ENCODE measurements at places on chromosomes 5 and 9.

DNA sequence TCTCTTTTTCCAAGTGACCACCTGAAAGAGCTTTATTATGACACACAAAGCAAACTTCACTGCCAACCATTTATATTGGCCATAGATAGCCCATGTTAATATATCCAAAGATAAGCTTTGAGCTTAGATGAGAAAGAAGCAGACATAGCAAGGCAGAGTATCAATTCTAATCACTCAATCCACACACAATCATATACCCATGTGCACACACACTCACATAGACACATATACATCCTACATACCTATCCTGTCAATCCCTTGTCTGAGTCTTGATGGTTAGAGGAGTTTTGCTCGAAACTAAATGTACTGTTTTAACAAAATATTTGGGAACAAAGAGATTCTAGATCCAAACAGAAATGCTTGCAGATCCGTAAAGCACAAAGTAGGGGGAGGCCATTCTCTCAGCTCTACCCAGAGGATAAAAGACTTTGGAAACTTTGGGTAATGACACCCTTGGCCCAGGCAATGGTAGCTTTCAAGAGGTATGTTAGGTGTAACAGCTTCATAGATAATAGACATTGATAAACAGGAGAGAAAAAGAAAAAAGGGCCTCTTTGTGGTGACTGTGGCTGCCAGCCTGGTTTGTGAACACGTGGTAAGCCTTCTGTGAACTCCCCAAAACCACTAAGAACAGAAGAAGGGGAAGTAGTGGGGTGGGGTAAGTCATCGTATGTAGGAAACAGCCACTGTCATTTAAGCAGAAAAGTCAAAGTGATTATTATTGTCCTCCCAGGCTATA, 121.6 kb downstream of the TLR4 start:
- peak; percentile 45 for DNase-seq

DNA sequence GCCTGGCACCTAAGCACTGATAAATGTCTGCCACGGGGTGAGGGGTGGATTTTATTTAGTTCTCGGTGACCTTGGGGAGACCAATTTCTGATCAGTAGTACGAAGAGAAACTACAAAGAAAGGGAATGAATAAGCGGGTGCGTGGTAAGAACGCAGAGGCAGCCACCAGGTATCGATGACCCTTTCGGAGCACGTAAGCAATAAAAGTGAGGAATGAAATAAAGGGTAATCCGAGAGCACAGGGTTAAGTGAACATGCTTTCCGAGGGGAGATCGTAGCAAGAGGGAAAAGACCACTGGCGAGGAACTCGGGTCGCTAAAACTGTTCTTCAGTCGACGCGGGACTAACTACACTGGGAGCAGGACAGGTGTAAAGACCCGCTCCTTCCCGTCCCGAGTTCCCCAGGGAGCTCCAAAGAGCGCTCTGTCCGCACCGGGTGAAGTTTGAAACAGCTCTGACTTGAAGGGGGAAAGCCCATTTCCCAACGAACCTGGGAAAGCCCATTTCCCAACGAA, 1.1 kb downstream of the ELOVL7 start:
- DNase-seq: no peak

DNA sequence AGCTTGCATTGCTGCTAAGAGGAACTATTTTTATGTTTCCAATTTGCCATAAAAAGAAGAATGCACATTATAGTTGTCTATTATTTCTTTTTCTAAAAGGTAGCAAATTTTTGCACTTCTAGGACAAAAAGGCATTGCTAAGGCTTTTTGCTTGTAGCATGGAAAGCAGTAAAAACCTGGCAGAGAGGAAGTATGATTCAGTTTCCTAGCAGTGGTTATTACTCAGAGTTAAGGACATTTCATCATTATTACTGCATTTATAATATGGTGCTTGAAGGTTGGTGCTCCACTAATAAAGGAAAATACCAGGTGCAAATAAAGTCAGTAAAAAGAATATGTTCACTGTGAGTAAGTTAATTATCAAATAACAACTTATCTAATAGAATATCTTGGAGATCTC, 179.8 kb upstream of the PLPPR1 start:
- no peak for DNase-seq

DNA sequence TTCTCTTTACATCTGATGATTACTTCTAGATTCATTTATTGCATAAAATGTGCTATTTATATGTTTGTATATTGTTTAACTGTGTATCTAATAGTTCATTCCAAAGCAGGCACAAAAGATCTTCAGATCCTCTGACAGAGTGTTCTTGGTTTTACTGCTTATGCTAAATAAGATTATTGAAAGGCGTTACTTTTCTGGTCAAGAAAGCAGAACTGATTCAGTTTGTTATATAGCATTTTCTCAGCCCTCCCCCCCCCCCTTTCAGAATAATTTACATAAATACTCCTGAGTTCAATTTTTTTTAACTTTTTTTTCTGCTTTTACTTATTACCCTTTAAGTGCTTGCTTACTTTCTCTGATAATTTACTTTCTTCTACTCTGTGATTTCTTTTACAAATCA, 15.4 kb downstream of the CDC42SE2 start:
- no peak for DNase-seq

DNA sequence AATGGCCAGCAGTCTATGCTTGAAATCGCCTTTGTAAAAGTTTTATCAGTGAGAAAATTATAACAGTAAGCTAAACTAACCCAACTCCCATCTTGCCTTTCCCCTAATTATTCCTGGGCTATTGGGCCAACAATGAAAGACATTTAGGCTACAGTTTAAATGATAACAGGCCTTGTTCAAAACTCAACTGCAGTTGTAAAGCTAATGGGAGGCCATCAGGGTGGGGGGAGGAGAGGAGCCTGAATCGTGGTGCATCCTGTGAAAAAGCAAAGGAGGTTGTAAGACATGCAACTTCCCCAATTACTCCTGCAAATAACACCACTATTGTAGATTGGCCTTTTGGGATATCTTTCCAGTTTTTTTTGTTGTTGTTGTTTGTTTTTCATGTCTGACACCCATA, 53.8 kb downstream of the ACTL7B start:
- DNase-seq: no peak
